ENCODE measurements at places on chromosomes 12 and 14. TPM values are rescaled to one million over a fixed set of nuclear protein-coding genes. Genes with fewer than 3 reads are reported as not detected.

The DDX23 gene
- 113 TPM for polyA plus RNA-seq

The ALX1 gene
- 0.23 TPM for polyA plus RNA-seq

The CLEC2B gene
- polyA plus RNA-seq: 22.7 TPM

The PALS1 gene
- 26.2 TPM for polyA plus RNA-seq

The LGMN gene
- 89.7 TPM for polyA plus RNA-seq

The SERPINA9 gene
- polyA plus RNA-seq: not detected

The DENR gene
- 85.5 TPM for polyA plus RNA-seq

Data from left lung (tissue), 14 donors.